ENCODE measurements at places on chromosomes 1 and 21. TPM values are rescaled to one million over a fixed set of nuclear protein-coding genes. Genes with fewer than 3 reads are reported as not detected.

Gene OR2T35
- polyA plus RNA-seq: not detected

Gene CFHR4
- polyA plus RNA-seq: not detected

Gene SMIM1
- polyA plus RNA-seq: 3.1 TPM

Gene LCE2A
- polyA plus RNA-seq: not detected

Gene SLX9
- polyA plus RNA-seq: 23.4 TPM

Gene ARMH1
- polyA plus RNA-seq: 1.8 TPM

Gene PEF1
- polyA plus RNA-seq: 37.2 TPM

Gene UBXN10
- polyA plus RNA-seq: 0.15 TPM

Gene PTPN7
- 0.92 TPM for polyA plus RNA-seq

Gene RGS4
- polyA plus RNA-seq: 0.85 TPM

Gene SAMD13
- polyA plus RNA-seq: 10.4 TPM

Gene RCAN3
- polyA plus RNA-seq: 1.8 TPM

Gene CORT
- polyA plus RNA-seq: 1.4 TPM

Gene TAS1R1
- 5.5 TPM for polyA plus RNA-seq

Gene GRHL3
- 0.27 TPM for polyA plus RNA-seq

Gene PDIK1L
- polyA plus RNA-seq: 6.0 TPM

GRCh38 chr1:152902636-152903035 lies 5.7 kb upstream of the IVL start:
- DNase-seq: no peak

GRCh38 chr1:56065729-56066128 lies 513.6 kb downstream of the PLPP3 start:
- no peak for DNase-seq

GRCh38 chr1:26069941-26070295 lies 2.5 kb upstream of the TRIM63 start:
- no peak for DNase-seq

- no peak for DNase-seq
Measured at GRCh38 chr1:237507005-237507404, 383.7 kb downstream of the ZP4 start.

DNA sequence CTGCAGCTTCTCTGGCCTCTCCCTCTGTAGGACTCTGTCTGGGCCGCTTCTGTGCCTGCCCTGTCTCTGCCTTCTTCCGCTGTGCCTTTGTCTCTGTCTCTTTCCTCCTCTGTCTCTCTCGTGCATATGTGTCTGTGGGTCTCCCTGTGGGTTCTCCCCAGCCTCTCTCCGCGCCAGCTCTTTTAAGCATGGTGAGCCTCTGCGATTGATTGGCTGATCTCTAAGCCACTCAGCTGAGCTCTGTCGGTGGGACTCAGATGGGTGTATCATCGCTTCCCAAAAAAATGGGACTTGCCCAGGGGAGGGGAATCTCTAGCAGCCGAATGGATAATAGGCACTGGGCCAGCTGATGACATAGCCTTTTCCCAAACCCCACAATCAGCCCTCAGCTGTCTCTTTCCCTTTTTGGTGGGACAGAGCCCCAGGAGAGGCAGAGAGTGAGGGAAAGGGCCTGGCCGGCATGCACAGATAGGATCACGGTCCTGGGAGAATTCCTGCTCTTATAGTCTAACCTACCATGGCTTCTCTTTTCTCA lies at the start of gene ADAMTS4:
Gene ADAMTS4, minus strand, starts transcription at position 158 of the 535 bp plus-strand sequence. CDS start 427 bp downstream, outside the sequence.
- DNase-seq: peak; percentile 84

GRCh38 chr1:98197356-98197755 lies 276.5 kb upstream of the DPYD start:
- no peak for DNase-seq

DNA sequence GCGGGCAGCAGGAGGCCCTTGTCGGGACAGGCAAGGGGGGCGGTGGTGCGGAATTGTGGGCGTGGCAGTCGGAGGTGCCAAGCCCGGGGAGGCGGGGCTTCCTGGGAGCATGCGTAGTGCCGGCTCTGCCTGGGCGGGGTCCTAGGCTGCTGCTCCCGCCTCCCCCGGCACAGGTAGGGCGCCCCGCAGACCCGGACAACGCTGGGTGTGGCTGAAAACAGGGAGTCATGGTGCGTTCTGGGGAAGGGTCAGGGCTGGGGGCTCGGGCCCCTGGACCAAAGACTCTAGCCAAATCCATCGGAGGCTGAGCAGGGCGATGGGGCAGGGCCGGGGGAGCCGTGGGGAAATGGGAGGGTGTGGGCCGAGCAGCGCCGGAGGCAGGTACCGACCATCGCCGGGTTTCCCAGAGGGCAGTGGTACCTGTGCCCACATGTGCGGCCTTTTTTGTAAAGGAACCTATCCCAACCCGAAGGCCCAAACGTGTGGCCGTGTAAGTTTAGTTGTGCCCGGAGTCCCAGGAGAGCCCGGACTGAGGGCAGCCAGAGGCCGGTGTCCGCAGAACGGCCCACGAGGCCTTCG lies 231.9 kb downstream of the SDCCAG8 start:
- DNase-seq: no peak

- no peak for DNase-seq
Measured at GRCh38 chr1:185541871-185542301, 192.3 kb upstream of the HMCN1 start.

DNA sequence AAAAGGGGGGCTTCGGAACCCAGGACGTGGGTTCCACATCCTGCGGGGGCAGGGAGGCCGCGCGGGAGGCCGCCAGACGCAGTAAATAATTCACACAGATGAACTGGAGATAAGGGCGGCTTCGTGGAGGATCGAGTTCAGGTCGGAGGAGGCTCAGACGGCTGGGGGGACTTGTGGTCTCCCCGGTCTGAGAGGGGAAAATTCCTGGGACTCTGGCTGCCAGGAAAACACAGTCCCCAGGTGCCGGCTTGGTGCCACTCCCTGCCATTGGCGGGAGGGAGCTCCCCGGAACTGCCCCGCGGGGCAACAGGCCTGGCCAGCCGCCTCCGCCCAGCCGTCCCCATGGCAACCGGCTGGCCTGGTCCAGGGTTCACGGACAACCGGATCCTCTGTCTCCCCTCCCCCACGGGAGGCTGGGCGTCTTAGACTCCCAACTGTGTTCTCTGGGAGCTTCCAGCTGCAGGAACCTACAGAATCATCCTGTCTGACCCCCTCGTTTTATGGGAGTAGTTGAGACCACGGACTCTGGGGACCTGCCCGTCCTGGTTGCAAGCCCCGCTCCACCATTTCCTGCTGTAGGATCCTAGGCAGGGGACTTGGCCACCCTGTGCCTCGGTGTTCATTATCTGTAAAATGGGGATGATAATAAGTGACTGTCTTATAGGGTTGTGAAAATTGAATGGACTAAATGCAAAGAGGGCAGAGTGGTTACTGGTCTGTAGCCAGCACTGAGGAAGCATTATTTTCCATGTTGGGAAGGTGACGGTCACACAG lies 9.6 kb downstream of the CAMK2N1 start:
- no peak for DNase-seq

DNA sequence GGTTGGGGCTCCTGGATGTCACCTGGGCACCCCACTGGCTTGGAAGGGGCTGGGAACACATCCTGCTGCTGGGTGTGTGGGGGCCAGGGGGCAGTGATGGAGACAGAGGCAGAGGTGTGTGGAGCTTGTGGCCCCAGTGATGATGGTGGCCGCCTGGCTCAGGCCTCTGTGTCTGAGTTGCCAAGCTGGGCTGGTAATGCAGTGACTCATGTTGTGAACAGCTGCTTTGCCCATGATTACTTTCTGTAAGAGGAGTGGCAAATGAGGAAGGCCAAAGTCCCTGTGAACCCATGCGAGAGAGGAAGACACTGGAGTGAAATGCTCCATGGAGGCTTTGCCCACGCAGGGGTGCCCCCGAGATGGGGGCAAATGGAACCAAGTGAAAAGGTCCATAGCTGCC lies 86.8 kb downstream of the KCNJ6 start:
- no peak for DNase-seq

- DNase-seq: no peak
Measured at GRCh38 chr1:78029793-78030192, 16.0 kb upstream of the GIPC2 start.

DNA sequence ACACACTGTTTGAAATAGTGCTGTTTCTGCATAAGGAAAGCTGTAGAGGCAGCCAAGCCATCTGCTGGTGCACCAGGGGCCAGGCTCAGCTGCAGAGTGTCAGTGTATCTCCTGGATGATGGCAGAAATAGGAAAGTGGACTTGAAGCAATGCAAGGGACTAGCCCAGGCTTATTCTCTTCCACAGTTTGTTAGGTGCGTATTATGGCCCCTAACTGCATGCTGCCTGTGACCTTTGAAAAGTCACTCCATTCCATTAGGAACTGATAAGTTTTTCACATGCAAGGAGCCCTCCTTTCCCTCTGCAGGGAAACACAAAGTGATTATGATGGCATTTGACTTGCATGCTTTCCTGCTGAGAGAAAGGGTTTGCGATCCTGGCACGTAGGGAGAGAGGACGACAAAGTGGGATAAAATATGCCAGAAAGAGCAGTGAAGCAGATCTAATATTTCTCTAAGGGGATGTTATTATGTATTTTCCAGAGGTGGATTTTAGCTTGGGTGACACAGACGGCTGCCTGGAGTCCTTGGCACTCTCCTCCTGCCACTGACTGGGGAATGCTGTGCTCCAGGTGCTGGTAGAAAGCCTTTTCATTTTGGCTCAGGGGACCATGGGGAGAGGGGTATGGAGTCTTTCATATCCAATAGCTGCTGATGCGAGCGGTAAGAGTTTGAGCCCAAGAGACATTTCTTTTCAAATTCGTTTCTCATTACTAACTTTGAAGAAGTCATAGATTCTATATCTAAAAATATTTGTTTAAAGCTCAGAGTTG lies 402.1 kb upstream of the B3GALT2 start:
- DNase-seq: no peak

GRCh38 chr1:232287676-232288569 lies 342.0 kb downstream of the SIPA1L2 start:
- no peak for DNase-seq

DNA sequence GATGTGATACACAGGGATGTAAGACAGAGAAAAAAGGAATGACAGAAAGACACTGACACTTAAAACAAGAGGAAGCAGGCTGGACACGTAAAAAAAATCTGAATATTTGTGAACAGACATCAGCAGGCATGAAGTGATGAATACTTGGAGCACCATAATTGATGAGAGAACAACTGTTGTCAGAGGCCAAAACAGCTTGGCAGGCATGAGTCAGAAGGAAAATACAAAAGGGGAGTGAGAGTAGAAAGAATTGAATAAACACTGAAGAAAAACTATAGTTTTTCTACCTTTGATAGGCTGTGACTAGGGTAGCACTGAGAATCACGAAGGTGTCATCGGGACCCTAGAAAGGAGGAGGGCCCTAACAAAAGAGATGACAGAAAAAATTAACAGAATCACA lies 21.6 kb upstream of the GUCA2A start:
- DNase-seq: no peak

DNA sequence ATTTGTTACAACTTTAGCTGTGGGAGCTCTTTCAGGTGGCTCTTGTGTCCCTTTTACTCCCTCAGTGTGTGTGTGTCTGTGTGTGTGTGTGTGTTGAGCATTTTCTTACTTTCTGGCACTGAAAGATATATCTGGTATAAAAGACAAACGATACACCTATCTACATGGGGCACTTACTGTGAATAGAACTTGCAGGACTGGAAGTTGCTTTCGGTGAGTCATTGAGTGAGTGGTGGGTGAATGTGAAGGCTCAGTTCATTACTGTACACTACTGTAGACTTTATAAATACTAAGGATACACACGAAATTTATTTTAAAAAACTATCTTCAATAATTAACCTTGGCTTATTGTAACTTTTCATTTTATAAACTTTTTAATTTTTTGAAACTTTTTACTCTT lies 38.7 kb downstream of the BTBD8 start:
- DNase-seq: no peak

DNA sequence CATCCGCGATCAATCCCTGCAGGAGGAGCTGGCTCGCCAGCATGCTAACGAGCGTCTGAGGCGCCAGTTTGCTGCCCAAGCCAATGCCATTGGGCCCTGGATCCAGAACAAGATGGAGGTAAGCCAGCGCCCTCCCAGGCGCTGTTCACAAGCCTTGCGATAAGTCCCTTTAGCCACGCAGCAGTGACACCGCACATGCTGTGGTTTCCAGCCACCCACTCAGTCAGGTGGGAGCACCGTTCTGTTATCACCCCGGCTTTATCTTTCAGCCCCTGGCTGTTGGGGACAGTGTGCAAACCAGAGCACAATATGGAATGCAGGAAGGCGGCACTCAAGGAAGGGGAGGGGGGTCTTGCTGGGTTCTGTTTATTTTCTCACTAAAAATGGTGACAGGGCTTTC lies 41.1 kb upstream of the MTR start:
- no peak for DNase-seq

DNA sequence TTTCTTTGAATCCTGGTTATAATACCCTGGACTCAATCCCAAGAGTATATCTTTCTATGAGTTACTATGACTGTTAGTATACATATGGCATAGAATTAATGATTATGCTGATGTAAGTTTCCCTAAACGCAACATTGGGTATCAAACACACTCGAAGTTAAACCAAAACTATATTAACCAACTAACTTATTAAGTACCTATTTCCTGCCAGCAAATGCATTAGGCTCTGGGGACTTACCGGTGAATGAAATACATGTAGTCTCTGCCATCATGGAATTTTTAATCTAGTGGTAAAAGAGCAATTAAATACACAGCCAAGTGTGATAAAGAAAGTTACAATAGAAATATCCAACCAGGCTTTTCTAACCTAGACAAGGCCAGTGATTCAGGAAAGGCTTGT lies 193.6 kb upstream of the ADGRL2 start:
- no peak for DNase-seq

- no peak for DNase-seq
Measured at GRCh38 chr1:174497478-174497877, 49.7 kb downstream of the GPR52 start.

- no peak for DNase-seq
Measured at GRCh38 chr1:16088996-16089395, 15.5 kb upstream of the FAM131C start.

GRCh38 chr1:51776408-51776807 lies 102.1 kb downstream of the NRDC start:
- no peak for DNase-seq

GRCh38 chr1:67650061-67650460 lies 34.9 kb upstream of the GADD45A start:
- DNase-seq: no peak
